ENCODE measurements at places on chromosomes 2 and 18.

GRCh38 chr2:168626096-168626495 is 170.0 kb downstream of the CERS6 start:
- no peak for DNase-seq

DNA sequence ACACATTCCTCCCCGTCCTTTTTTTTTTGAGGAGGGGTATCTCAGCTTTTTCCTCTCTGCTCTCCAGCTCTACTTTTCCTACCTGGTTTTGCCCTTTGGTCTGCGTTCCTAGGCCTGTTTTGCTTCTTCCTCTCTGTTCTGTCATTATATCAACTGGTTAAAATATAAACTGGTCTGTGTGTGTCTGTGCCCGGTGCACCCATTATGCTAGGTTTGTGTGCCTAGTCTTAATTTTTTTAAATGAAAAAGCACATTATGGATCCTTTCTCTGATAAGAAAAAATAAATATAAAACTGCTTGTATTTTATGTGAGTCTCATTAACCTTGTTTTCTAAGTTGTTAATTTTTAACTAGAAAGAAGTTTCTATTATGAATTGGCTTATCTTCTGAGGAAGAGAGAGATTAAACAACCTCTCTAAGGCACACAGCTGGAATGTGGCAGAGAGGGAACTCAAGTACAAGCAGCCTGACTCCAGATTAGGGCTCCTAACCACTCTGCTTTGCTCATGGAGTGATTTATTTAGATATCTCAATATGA is 17.4 kb downstream of the SLC38A11 start:
- no peak for DNase-seq

DNA sequence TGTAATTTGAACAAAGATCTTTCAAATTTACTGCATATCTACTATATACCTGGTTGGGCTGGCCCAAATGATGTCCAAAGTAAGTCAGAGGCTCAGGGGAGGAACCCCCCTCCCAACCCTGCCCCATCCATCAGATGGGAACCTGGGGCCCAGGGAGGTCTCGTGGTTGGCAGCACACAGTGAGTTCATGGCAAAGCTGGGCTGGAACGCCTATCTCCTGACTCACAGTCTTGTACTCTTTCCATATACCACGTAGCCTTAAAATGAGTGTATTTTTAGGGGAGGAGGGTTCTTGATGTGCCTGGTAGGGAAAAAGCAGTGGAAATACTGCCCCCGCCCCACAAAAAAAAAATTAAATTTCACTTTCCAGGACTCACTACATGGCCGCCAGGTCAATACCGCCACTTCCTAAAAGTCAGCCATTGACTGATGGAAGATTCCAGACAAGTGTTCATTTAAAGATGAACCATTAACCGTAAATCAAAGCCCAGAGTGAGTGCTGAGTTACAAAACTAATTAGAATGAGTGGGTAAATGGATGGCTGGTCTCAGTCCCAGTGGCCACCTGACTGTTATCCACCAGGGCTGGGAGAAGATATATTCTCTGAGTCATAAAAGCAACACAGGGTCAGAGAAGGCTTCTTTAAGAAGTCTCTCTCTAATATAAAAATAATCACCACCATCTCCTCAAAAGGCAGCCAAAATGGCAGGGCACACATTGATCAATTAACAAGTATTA is 80.5 kb downstream of the ZBTB7C start:
- peak; percentile 52 for DNase-seq

DNA sequence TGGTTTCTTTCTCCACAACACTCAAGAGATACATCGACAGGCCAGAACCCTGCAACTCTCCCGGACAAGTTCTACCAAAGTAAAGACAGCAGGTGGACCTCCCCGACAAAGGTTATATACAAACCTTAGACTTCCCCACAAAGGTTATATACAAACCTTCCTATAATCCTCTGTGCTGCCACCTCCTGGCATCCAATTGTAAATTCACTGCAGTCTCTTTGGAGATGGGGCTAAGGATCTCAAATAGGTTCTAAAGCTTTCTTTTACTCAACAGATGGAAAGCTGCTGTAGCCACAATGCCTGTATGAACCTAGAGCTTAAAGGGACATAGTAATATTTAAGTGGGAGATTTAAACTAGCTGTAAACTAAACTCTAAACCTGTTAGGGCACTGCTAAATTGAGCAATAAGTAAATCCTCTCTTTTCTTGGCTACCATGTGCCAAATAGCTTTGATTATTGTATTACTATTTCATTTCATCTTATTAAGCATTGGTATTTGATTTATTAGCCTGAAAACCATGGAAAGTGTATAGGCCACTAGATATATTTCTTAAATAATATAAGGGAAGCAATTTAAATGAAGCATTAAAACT is 9.8 kb upstream of the MREG start:
- DNase-seq: peak; percentile 37

- DNase-seq: no peak
Measured at GRCh38 chr2:28296904-28297303, 95.8 kb upstream of the FOSL2 start.

DNA sequence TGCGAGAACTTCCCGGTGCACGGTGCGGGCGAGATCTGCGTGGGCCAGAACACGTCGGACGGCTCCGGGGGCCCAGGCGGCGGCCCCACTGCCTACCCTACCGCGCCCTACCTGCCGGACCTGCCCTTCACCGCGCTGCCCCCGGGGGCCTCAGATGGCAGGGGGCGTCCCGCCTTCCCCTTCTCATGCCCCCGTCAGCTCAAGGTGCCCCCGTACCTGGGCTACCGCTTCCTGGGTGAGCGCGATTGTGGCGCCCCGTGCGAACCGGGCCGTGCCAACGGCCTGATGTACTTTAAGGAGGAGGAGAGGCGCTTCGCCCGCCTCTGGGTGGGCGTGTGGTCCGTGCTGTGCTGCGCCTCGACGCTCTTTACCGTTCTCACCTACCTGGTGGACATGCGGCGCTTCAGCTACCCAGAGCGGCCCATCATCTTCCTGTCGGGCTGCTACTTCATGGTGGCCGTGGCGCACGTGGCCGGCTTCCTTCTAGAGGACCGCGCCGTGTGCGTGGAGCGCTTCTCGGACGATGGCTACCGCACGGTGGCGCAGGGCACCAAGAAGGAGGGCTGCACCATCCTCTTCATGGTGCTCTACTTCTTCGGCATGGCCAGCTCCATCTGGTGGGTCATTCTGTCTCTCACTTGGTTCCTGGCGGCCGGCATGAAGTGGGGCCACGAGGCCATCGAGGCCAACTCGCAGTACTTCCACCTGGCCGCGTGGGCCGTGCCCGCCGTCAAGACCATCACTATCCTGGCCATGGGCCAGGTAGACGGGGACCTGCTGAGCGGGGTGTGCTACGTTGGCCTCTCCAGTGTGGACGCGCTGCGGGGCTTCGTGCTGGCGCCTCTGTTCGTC is 1.7 kb downstream of the FZD7 start:
- peak; percentile 62 for DNase-seq

All from stromal cell of bone marrow (primary cell).